ENCODE measurements at places on chromosomes 13 and 19.

- no peak for DNase-seq
- no peak overlapping the region for H3K4me3 ChIP-seq
- H3K27ac ChIP-seq, result no peak overlapping the region
- no peaks in the 10 kb centered on the region for H3K27me3 ChIP-seq
- H3K4me1 ChIP-seq, result peaks cover 25% of the 10 kb centered on the region
Measured at GRCh38 chr13:110872034-110872767, 42.7 kb downstream of the ANKRD10 start.

GRCh38 chr13:82305588-82305987 is 1576.7 kb downstream of the SLITRK1 start:
- H3K27ac ChIP-seq, result no peak overlapping the region
- H3K27me3 ChIP-seq, result no peaks in the 10 kb centered on the region
- H3K4me3 ChIP-seq, result no peak overlapping the region
- no peaks in the 10 kb centered on the region for H3K4me1 ChIP-seq

DNA sequence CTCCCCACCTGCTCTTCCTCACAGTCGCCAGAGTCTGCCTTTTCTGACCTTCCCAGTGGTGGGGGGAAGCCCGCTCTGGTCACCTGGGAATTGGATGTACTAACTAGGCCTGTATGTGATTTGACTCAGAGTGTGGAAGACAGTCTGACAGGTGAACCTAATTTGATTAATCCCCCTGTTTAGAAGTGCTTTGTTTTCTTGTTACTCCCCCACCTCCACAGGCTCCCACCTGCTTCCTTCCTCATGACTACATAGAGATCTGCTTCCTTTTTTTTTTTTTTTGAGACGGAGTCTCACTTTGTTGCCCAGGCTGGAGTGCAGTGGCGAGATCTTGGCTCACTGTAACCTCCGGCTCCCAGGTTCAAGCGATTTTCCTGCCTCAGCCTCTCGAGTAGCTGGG is 44.0 kb downstream of the COG3 start:
- DNase-seq, result no peak
- H3K27me3 ChIP-seq, result no peaks in the 10 kb centered on the region
- H3K27ac ChIP-seq, result no peak overlapping the region
- H3K36me3 ChIP-seq, result peaks cover 28% of the 10 kb centered on the region
- H3K4me3 ChIP-seq, result no peak overlapping the region
- no peaks in the 10 kb centered on the region for H3K4me1 ChIP-seq

DNA sequence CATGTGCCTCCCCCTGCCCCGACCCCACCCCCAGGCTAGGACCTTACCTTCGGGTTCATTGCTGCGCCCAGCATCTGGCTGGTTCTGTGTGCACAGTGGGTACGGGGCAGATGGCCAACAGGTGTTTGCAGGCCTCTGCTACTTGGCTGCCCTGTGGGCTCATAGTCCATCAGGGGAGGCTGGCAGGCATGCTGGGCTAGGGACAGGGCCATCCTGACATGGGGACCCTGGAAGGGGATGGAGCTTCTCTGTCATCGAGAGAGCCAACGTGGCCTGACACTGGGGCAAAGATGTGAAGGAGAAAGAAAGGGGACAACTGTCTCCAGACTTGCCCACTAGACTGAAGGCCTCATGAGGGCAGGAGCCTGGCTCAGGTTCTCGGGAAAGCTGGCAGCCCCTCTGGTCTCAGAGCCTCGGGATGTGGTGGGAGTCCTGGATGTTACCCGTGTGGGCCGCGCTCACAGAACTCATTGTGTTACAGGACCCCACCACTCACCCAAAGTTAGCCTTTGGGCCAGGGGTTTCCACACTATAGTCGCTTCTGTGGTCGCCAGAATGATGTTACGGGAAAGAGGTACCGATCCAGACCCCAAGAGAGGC is 4.7 kb downstream of the ZNF536 start:
- peaks cover 86% of the 10 kb centered on the region for H3K27me3 ChIP-seq
- no peak overlapping the region for H3K4me3 ChIP-seq
- DNase-seq, result no peak
- no peaks in the 10 kb centered on the region for H3K36me3 ChIP-seq

- H3K4me3 ChIP-seq, result no peak overlapping the region
- peaks cover 3% of the 10 kb centered on the region for H3K36me3 ChIP-seq
- no peak for DNase-seq
- H3K27me3 ChIP-seq, result no peaks in the 10 kb centered on the region
Measured at GRCh38 chr13:65609350-65609749, 1620.8 kb downstream of the PCDH9 start.

DNA sequence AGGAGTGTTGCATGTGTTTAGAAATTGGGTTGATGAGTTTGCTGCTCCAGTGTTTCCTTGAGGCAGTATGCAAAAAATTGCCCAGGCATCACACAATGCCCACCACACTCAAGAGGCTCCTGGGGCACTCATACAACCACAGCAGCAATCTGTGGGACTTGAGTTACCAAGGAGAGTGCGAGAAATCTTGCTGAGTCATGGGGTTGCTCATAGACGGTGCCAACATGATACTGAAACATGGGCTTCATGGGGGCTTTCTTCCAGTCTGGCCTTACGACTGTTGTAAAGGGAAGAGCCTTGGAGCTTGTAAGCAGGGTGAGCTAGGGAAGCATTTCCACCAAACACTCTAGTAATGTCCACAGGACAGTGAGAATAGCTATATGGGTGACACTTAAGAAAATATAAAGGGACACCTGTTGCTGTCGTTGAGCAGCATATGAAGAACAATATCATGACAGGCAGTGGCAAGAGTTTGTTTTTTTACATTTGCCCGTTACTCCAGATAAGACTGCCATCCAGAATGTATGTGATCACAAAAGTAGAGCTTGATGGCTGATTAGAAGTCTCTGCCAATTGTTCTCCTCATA is 1237.4 kb downstream of the UQCRFS1 start:
- H3K36me3 ChIP-seq, result no peaks in the 10 kb centered on the region
- H3K27ac ChIP-seq, result no peak overlapping the region
- H3K4me1 ChIP-seq, result peaks cover 16% of the 10 kb centered on the region
- no peak for DNase-seq
- no peak overlapping the region for H3K4me3 ChIP-seq

DNA sequence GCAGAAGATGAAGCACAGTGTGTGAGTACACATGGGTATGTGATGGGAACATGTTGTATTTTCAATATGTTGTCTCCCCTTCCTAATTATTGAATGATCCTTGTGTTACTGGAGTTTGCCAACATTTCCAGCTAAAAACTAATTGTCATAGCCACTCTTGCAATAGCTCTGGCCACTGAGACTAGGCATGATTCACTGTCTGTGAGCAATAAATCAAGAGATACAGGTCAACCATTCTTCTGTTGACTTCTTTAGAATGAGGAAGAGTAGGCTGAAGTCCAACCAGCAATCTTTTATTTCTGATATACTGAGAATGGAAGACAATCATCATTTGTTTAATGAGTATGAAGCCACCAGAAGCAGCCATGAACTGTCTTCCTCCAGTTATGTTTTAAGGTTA is 413.9 kb downstream of the SLITRK5 start:
- H3K36me3 ChIP-seq, result no peaks in the 10 kb centered on the region
- no peaks in the 10 kb centered on the region for H3K4me1 ChIP-seq
- DNase-seq, result no peak

DNA sequence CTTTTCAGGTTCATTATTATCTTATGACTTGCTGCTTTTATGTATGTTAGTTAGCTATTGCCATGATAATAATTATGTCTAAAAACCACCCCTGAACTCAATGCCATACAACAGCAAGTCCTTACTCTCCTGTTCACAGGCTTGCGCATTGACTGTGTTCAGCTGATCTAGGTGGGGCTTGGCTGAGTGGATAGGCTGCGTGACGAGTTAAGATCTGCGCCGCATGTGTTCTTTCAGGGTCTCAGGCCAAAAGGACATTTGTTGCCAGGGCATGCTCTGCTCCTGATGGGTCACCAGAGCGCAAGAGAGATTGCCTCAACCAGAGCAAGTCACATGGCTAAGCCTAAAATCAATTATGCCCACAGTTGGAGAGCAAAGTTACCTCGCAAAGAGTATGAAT is 859 bp downstream of the ZNF568 start:
- H3K4me3 ChIP-seq, result peak overlapping the region; percentile 83
- peaks cover 11% of the 10 kb centered on the region for H3K4me1 ChIP-seq
- no peak for DNase-seq
- H3K27ac ChIP-seq, result peak overlapping the region; percentile 75
- H3K27me3 ChIP-seq, result no peaks in the 10 kb centered on the region
- H3K36me3 ChIP-seq, result peaks cover 56% of the 10 kb centered on the region

DNA sequence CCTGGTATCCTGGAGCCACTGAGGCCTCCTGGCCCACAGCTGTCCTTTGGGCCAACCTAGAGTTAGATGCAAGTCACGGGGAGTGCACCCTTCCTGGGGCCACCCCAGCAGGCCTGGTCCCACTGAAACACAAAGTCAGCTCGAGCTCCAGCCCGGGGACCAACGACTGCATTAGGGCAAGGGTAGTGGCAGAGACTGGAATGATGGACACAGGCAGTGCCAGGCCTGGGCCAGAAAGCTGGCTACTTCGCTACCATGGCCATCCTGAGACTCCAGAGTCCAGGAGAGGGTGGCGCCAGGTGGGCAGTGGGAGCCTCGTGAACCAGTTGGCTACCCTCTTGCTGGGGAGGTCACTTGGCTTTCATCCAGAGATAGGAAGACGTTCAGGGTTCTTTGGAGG is 22.2 kb upstream of the RNF17 start:
- H3K27me3 ChIP-seq, result peaks cover 34% of the 10 kb centered on the region
- no peak for DNase-seq
- H3K4me1 ChIP-seq, result peaks cover 11% of the 10 kb centered on the region
- H3K36me3 ChIP-seq, result no peaks in the 10 kb centered on the region
- H3K27ac ChIP-seq, result no peak overlapping the region

GRCh38 chr19:33064458-33064791 is 263 bp downstream of the RHPN2 start:
- peak; percentile 57 for DNase-seq
- peak overlapping the region; percentile 82 for H3K4me3 ChIP-seq
- H3K4me1 ChIP-seq, result peaks cover 8% of the 10 kb centered on the region
- peaks cover 20% of the 10 kb centered on the region for H3K27me3 ChIP-seq
- no peaks in the 10 kb centered on the region for H3K36me3 ChIP-seq

- no peaks in the 10 kb centered on the region for H3K27me3 ChIP-seq
- no peak overlapping the region for H3K4me3 ChIP-seq
- peaks cover 13% of the 10 kb centered on the region for H3K4me1 ChIP-seq
- H3K27ac ChIP-seq, result no peak overlapping the region
Measured at GRCh38 chr19:16369664-16370576, 45.3 kb downstream of the KLF2 start.

DNA sequence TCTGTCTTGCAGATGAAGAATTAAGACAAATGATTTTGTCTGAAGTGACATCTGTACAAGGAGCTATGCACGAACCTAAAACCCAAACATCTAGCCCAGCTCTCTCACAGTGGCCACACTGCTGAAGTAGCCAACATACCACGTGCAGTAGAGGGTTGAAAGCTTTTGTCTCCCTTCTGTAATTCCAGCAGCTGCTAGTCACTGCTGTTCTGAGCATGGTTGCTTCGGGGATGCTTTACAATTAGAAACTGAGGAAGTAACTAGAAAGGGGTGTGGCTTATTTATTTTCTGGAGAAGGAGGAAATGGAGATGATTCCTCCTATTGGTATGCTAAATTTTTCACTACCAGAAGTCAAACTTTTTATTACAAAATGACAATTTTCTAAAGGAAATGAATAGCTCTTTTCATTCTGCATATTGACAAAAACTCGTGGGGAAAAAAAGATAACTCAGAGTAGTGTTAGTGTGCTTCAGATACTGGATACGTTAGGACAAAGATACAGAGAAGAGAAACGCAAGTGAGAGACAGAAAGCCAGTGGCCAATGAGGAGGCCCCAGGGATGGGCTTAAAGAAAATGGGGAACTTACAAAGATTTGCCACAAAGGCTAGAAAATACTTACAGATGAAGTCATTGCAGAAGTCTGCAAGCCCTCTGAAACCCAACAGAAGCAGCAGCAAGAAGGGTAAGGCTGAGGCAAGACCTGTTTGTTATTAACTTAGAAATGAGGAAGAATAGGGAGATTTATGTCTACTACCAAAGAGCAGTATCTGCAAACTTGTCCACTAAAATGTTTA is 192.7 kb upstream of the MIR17HG start:
- H3K36me3 ChIP-seq, result no peaks in the 10 kb centered on the region
- no peak for DNase-seq
- H3K4me3 ChIP-seq, result peak overlapping the region; percentile 33

- DNase-seq, result no peak
- H3K36me3 ChIP-seq, result peaks cover 37% of the 10 kb centered on the region
- H3K4me3 ChIP-seq, result no peak overlapping the region
- H3K27ac ChIP-seq, result no peak overlapping the region
- H3K27me3 ChIP-seq, result no peaks in the 10 kb centered on the region
Measured at GRCh38 chr13:110475117-110475516, 86.4 kb downstream of the RAB20 start.

DNA sequence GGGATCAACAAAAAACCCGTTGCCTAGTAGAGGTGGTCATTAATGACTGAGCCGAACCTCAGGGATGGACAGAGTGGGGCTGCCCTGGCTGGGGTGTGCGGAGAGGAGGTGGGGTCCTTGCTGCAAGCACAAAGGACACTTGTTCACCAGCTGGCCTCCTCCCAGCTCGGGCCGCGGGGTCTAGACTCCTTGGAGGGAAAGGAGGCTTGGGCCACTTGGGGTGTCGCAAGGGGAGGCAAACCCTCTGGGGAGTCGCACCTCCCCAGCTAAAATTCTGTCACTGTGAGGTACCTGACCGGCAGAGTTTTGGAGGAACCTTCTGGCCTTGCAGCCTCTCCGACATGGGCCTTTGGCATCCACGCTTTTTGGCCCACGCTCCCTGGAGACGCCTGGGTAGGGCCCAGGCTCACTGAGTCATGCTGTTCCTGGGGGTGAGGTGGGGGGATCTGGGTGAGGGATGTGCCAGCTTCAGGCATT is 8.2 kb downstream of the KLHL26 start:
- peaks cover 16% of the 10 kb centered on the region for H3K4me1 ChIP-seq
- H3K36me3 ChIP-seq, result no peaks in the 10 kb centered on the region
- no peak overlapping the region for H3K27ac ChIP-seq
- H3K27me3 ChIP-seq, result no peaks in the 10 kb centered on the region

GRCh38 chr13:73412933-73413332 is 354.1 kb downstream of the KLF5 start:
- no peak overlapping the region for H3K27ac ChIP-seq
- H3K36me3 ChIP-seq, result no peaks in the 10 kb centered on the region
- H3K4me3 ChIP-seq, result no peak overlapping the region
- H3K4me1 ChIP-seq, result peaks cover 13% of the 10 kb centered on the region

- no peak overlapping the region for H3K4me3 ChIP-seq
- no peak overlapping the region for H3K27ac ChIP-seq
- peaks cover 20% of the 10 kb centered on the region for H3K27me3 ChIP-seq
- H3K4me1 ChIP-seq, result peaks cover 3% of the 10 kb centered on the region
Measured at GRCh38 chr19:6521718-6522646, 8.8 kb upstream of the TNFSF9 start.

DNA sequence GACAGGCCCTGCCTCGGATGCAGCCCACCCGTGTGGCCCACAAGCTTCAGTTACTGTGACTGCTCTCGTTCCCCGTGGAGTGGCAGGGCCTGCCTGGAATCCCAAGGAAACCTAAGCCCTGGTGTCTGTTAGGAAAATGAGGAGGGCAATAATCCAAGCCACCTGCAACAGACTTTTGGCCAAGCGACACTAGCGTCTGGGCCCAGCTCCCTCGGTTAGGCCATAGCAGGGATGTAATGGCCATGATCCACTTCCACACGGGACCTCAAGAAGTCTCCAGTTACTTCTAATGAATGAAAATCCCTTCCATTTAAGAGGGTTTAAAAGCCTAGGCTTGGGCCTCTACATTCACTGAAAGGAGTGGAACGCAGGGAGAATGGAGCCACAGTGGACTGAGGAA is 8.9 kb downstream of the ZC3H4 start:
- no peaks in the 10 kb centered on the region for H3K27me3 ChIP-seq
- H3K4me3 ChIP-seq, result no peak overlapping the region
- DNase-seq, result no peak
